ENCODE measurements at places on chromosomes 11 and 22.
A peak's percentile ranks its signal among the peaks of the same experiment; 100 is the strongest.

GRCh38 chr11:85133636-85134035 lies 493.5 kb downstream of the DLG2 start:
- H3K27ac ChIP-seq = no peak overlapping the region
- no peak for DNase-seq
- no peaks in the 10 kb centered on the region for H3K4me1 ChIP-seq
- H3K27me3 ChIP-seq = no peaks in the 10 kb centered on the region
- no peak overlapping the region for H3K4me3 ChIP-seq

GRCh38 chr11:17634776-17635550 lies 84.4 kb upstream of the MYOD1 start:
- no peaks in the 10 kb centered on the region for H3K27me3 ChIP-seq
- no peak overlapping the region for H3K4me3 ChIP-seq
- H3K4me1 ChIP-seq = no peaks in the 10 kb centered on the region
- H3K36me3 ChIP-seq = no peaks in the 10 kb centered on the region

DNA sequence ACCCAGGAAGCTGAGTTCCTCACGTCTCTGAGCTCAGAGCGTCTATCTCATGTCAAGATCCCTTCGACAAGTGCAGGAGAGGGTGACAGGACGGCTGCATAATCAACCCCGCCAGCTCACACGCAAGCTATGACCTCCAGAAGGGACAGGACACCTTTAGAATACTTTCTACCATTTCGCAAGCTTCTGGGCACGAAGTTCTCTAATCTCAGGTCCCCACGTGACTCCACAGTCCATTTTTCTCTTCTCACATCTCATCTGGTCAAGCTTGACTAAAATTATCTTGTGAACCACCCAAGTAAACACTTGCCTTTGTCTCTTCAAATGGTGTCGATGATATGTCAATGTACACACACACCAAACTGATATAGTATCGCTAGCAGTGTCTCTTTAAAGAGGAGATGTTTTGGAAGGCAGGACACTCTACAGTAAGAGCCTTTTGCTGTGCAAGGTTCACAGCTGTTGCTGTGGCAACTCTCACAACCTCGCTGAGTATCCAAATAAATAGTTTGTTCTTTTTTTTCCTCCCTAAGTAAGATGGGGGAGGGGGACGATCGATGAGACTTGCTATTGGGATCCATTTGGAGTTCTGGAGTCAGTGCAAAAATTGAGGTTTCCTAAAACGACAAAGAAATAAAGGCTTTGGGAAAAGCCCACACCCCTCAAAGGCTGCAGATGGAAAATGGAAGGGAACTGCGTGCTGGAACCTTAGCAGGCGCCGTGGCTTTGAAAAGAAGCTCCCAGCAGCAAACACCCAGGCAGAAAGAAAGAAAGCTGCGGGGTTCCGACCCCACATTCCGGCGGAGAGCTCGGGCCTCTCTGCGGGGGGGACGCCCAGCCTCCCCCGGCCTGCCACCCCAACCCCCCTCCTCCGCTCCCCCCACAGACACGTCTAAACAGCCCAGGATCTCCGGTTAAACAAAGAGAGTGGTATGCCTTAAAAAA lies 215.4 kb upstream of the UBASH3B start:
- H3K27me3 ChIP-seq = no peaks in the 10 kb centered on the region
- H3K4me1 ChIP-seq = peaks cover 20% of the 10 kb centered on the region
- peak overlapping the region; percentile 28 for H3K4me3 ChIP-seq
- peak; percentile 87 for DNase-seq

GRCh38 chr11:1568441-1568911 lies 3.6 kb downstream of the DUSP8 start:
- H3K27ac ChIP-seq = no peak overlapping the region
- H3K4me3 ChIP-seq = no peak overlapping the region
- DNase-seq = no peak
- H3K27me3 ChIP-seq = peaks cover 2% of the 10 kb centered on the region
- no peaks in the 10 kb centered on the region for H3K36me3 ChIP-seq
- peaks cover 7% of the 10 kb centered on the region for H3K4me1 ChIP-seq

GRCh38 chr11:9821008-9821752 lies 157.3 kb downstream of the SWAP70 start:
- no peak overlapping the region for H3K4me3 ChIP-seq
- no peaks in the 10 kb centered on the region for H3K36me3 ChIP-seq
- H3K27me3 ChIP-seq = no peaks in the 10 kb centered on the region
- peaks cover 32% of the 10 kb centered on the region for H3K4me1 ChIP-seq

GRCh38 chr11:73164803-73165540 lies 22.9 kb upstream of the FCHSD2 start:
- no peaks in the 10 kb centered on the region for H3K27me3 ChIP-seq
- H3K36me3 ChIP-seq = no peaks in the 10 kb centered on the region

DNA sequence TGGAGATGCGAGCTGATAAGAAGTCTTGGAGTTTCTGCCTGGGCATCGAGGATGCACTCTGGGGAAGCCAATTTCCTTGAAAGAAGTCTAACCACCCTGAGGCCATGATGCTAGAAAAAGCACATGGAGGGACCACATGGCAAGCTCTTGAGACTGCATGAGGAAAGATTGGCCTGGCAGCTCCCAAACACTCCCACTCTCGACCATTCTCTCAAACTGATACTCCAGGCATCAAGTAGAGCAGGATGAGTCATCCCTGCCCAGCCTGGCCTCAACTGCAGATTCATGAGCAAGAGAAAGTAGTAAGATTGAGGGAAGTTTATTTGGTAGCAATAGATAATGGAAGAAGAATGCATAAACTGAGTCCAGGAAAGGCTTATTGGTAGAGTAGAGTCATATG lies 194.3 kb downstream of the KIF18A start:
- no peaks in the 10 kb centered on the region for H3K27me3 ChIP-seq
- no peaks in the 10 kb centered on the region for H3K36me3 ChIP-seq
- DNase-seq = no peak
- no peak overlapping the region for H3K27ac ChIP-seq

DNA sequence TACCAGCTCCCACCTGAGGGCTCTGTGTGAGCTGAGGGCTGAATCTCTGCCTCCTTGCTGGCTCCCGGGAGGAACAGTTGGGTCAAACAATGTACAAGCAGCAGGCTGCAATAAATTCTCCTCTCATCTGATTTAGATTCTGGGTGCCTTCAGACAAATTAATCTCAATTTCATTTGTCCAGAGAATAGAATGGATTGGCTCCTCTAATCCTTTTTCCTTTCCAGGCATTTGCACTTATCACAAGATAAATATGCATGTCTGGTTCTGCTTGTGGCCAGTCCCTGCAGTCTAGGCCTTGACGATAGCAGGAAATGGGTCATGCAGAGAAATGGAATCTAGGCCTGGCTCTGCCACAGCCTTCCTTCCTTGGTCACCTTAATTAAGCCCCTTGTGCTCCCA lies 28.7 kb downstream of the UPB1 start:
- H3K4me1 ChIP-seq = peaks cover 25% of the 10 kb centered on the region
- H3K27me3 ChIP-seq = no peaks in the 10 kb centered on the region
- no peak for DNase-seq
- no peak overlapping the region for H3K4me3 ChIP-seq

DNA sequence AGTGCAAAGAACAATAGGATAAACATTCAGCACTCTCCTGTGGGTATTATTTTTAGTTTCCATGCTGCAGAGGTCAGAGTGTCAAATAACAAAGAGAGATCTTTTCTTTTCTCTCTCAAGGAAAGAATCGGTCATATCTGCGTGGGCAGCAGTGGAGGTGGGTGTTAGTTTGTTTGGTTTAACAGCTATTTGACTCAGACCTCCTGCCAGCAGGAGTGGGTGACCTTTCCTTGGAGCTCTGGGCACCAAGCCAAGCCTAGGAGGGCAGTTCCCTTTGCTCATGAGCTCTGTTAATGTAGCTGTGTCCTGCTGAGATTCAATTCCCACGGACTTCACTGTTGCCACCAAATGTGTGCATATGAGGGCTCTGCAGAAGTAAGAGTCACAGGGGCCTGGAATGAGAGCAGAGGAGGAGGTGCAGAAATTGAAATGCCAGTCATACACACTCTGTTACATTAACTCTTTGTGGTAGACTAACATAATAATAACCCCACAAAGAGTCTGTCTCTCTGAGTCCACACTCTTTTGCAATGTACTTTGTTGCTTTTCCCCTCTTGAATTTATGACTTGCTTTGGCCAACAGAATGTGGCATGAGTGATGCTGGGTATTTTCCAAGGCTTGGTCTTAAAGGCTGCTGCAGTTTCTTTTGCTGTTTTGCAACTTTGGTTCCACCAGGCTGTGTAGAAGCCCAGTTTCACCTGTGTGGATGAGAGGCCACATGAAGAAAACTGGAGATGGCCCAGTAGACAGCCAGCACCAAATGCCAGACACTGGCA lies 76.0 kb upstream of the GRK3 start:
- H3K4me3 ChIP-seq = no peak overlapping the region
- H3K27me3 ChIP-seq = no peaks in the 10 kb centered on the region
- no peak overlapping the region for H3K27ac ChIP-seq
- no peaks in the 10 kb centered on the region for H3K36me3 ChIP-seq

DNA sequence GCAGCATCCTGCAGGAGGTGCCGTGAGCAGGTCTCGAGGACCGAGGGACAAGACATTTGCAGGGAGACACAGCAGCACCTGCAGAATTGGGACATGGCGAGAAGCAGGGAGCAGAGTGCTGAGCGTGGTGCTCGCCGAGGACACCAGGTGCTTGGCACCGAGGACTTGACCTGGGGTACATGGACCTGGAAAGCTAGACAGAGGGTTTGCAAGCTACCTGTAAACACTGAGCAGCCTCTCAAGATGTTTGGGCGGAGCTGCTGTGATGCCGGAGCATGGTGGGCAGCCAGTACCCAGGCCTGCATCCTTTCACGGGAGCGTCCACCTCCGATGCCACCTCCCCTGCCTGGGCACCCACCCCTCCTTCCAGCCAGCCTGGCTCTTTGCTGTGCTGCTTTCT lies 773.2 kb downstream of the TBC1D22A start:
- DNase-seq = no peak
- no peaks in the 10 kb centered on the region for H3K36me3 ChIP-seq
- no peaks in the 10 kb centered on the region for H3K27me3 ChIP-seq

DNA sequence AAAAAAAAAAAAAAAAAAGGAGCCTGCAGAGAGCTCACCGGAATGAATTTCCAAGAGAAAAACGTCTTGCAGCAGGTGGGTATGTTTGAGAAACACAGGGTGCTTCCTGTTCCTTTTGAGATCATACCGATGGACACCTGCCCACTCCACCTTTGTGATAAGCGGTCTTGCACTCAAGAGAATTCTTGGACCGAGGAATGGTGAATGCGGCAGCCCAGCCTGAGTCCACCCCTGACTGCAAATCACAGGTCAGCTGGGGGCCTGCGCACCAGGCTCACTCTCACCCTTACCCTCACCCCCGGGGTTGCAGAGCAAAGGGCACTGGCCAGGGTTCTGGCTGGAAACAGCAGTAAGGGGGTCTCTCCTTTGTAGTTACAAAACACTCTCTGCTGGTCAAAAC lies 16.8 kb upstream of the TEF start:
- no peak for DNase-seq
- H3K27me3 ChIP-seq = no peaks in the 10 kb centered on the region
- H3K4me3 ChIP-seq = no peak overlapping the region
- no peaks in the 10 kb centered on the region for H3K36me3 ChIP-seq

- H3K27ac ChIP-seq = no peak overlapping the region
- H3K4me1 ChIP-seq = no peaks in the 10 kb centered on the region
- no peak overlapping the region for H3K4me3 ChIP-seq
- DNase-seq = no peak
- peaks cover 2% of the 10 kb centered on the region for H3K36me3 ChIP-seq
Measured at GRCh38 chr11:27485930-27486773, 13.6 kb upstream of the LGR4 start.

DNA sequence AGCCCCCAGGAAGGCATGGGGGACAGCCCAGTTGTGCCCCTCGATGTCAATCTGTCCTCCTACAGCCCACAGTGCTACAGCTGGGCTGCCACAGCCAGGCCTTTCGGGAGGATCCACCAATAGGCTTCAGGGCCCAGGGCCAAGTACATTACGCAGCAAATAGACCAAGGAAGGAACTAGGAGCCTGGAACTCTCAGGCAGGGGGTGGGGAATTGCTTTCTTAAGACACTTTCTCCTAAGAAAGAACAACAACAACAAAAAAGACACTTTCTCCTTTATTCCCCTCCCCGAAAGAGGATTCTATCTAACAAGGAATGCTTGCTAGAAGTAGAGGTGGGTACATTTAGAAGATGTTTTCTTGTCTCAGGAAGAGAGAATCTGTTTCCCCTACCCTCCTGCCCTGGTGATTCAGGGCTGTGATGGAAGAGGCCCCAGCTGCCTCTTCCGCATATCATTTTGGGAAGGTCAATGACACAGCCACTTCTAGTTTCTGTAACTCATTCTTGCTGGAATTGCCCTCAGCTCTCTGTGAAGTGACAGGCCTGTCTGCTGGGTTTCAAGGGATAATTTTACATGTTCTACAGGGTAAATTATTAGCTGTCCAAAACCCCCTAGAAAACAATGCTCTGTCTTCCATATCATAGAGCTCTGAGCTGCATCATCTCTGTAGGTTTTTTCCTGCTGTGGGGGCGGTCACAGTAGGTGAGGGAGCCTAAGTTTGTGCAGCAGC lies 6.0 kb upstream of the MALAT1 start:
- no peak overlapping the region for H3K4me3 ChIP-seq
- no peaks in the 10 kb centered on the region for H3K36me3 ChIP-seq
- H3K4me1 ChIP-seq = peaks cover 80% of the 10 kb centered on the region
- DNase-seq = no peak

- H3K4me3 ChIP-seq = no peak overlapping the region
- H3K27ac ChIP-seq = no peak overlapping the region
- no peaks in the 10 kb centered on the region for H3K36me3 ChIP-seq
Measured at GRCh38 chr22:19507534-19507861, 16.7 kb downstream of the CLDN5 start.

DNA sequence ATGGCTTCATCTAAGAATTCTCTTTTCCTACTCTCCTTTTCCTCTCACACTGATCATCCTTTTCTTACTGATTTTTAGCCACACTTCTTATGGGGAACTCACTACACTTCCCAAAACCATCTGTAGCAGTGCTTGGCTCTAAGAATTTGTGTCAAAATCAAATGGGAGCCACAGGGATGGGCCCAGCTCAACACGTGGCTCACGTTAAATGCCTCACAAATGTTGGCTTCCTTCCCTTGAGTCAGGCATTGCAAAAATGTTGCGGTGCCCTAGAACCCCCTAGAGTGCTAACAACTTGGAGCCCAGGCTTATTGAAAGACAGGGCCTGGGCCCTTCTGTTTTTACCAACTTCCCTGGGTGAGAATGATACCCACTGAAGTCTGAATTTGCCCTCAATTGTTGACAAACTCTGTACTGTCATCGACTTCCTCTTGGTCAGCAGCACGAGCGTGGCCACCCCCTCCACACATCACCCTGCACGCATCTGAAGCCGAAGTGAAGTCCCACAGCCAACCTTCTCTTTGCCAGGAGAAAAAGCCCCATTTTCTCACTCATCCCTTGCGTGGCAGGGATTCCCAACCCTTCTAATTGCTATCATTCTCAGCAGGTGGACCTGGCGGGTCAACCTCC lies 69.7 kb downstream of the ELFN2 start:
- DNase-seq = no peak
- H3K27me3 ChIP-seq = no peaks in the 10 kb centered on the region
- H3K4me3 ChIP-seq = no peak overlapping the region
- H3K4me1 ChIP-seq = peaks cover 14% of the 10 kb centered on the region
- H3K27ac ChIP-seq = no peak overlapping the region

DNA sequence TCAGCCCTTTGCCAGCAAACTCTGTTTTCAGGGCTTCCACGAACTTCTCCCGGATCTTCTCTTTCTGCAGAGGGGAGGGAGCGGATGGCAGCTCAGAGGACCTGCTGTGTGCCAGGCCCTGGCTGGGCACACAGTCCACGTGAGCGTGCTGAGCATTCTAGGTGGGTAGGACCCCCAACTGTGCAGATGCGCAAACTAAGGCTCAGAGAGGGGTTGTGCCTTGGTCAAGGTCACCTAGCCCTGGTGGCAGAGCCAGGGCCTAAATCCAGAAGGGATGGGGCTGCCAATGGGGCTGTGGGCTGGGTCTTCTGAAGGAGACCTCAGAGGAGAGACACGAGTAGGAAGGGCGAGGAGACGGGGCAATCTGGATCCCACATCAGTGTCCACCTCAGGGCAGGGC lies 10.8 kb downstream of the PMM1 start:
- no peaks in the 10 kb centered on the region for H3K4me1 ChIP-seq
- H3K27ac ChIP-seq = no peak overlapping the region
- H3K27me3 ChIP-seq = no peaks in the 10 kb centered on the region

Measured in Caco-2 (cell line).